Urinary bladder (tissue), 4 donors: ENCODE measurements at places on chromosomes 5 and 9. TPM values are rescaled to one million over a fixed set of nuclear protein-coding genes. Genes with fewer than 3 reads are reported as not detected.

DNA sequence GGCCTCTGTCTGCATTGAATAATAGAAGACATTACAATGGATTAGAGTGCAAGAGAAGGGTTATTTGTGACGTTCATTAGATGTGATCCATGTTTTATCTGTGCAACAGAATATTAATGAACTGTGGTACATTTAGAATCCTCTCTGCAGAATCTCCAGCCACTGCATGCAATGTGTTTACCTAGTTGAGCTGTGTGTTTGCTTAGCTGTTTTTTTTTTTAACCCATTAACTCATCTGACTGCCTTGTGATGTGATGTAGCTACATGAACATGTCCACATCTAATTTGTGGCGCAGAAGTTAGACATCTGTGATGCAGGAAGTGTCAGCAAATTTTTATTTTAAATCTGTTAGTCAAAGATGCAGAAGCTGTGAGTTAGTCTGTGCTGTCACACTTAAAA lies 236.9 kb downstream of the CD180 start:
- no peak for DNase-seq

- no peak for DNase-seq
Measured at GRCh38 chr5:130316971-130317680, 412.9 kb downstream of the CHSY3 start.

DNA sequence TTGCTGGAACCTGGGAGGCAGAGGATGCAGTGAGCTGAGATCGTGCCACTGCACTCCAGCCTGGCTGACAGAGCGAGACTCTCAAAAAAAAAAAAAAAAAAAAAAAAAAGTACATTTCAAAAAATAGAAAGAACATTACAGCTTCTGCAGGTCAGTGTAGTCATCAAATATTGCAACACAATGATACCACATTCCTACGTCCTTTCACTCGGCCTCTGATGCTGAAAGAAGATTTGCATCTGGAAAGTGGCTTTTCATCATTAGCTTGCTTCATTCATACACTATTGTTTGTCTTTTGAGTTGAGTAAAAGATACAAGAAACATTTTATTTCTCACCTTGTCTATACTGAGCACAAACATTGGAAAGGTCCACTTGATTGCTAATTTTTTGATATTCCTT lies 59.6 kb upstream of the CPLANE1 start:
- DNase-seq = no peak

DNA sequence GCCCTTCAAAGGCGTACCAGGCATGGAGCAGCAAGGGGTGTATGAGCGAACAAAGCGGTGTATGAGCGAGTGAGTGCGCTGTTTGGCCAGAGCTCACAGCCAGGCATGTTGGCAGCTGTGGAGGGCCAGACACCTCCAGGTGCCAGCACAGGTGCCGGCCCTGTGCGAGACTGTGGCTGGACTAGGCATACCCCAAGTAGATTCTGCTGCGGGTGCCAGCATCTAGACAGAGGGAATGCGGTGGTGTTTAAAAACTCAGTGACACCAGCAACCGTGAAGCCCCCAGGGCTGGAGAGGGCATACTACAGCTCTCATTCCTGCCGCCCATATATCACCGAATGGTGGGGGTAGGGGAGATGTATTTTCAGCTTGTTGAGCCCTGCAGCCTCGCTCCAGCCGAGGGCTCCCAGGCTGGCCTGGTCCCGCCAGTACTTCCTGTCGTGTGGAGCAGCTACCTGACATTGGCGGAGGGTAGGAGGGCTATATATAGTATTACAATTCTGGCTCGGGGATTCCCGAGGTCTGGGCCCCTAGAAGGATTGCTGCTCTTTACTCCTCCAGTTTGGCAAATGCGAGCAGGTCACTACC lies 1829.6 kb upstream of the NUDT12 start:
- DNase-seq = no peak

- DNase-seq = no peak
Measured at GRCh38 chr5:14266171-14266570, 123.0 kb downstream of the TRIO start.

Gene FAM221B
- 0.21 TPM for total RNA-seq

Gene RNF183
- 0.26 TPM for total RNA-seq

Gene CMBL
- total RNA-seq = 17.2 TPM

Gene KIF4B
- 0.05 TPM for total RNA-seq

- peak; percentile 14 for DNase-seq
Measured at GRCh38 chr5:71632168-71632567, 45.0 kb downstream of the MCCC2 start.

DNA sequence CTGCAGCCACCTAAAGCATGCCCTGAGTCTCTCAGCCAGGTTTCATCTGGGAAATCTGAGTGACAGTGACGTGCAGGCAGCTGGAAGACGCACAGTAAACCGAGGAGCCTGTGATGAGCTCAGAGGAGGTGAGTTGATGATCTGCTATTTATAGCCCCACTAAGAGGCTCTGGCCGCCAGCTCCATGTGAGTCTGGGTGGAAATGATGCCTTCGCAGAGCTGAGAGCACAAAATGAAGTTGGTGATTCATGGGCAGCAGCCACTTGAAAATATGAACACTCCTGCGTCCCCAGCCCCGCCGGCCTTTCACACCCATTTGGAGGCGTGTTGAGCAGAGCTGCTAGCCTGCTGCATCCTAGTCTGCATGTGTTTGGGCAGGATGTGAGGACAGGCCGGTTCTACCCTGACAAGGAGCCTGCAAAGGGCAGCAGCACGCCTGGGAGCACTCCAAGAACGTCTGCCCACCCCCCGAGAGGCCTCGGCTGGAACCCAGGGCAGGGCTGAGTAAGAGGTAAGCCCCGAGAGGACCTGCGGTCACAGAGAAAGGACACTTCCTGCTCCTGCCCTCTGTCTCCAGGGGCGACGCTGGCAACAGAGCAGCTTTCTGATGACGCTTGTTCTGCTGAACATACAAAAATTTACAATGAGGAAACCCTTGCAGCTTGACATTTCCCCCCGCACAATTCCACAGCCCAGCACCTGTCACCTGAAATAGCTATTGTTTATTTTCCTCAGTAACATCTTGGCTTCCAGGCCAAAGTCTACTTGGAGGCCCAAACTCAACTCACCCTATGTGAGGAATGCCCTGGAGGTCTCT lies 25.1 kb upstream of the CDKN2AIPNL start:
- DNase-seq = peak; percentile 61

DNA sequence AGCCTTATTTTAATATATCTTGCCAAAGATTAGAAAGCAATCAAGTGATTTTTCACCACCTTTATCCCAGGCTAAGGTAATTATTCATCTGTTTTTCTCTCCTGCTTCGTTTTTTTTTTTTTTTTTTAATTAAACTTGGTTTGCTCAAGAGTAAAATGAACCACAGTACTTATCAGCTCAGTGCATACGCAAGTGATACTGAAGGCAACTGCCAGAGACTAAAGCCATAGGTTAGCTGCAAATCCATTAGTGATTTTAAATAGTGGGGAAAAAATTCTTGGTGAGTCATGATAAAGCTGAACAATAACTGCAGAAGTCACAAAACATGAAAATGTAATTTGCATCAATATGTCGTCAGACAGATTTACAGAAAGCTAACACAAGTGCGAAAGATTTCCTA lies 829.1 kb downstream of the PTPRD start:
- no peak for DNase-seq

Gene LVRN
- 2.8 TPM for total RNA-seq

DNA sequence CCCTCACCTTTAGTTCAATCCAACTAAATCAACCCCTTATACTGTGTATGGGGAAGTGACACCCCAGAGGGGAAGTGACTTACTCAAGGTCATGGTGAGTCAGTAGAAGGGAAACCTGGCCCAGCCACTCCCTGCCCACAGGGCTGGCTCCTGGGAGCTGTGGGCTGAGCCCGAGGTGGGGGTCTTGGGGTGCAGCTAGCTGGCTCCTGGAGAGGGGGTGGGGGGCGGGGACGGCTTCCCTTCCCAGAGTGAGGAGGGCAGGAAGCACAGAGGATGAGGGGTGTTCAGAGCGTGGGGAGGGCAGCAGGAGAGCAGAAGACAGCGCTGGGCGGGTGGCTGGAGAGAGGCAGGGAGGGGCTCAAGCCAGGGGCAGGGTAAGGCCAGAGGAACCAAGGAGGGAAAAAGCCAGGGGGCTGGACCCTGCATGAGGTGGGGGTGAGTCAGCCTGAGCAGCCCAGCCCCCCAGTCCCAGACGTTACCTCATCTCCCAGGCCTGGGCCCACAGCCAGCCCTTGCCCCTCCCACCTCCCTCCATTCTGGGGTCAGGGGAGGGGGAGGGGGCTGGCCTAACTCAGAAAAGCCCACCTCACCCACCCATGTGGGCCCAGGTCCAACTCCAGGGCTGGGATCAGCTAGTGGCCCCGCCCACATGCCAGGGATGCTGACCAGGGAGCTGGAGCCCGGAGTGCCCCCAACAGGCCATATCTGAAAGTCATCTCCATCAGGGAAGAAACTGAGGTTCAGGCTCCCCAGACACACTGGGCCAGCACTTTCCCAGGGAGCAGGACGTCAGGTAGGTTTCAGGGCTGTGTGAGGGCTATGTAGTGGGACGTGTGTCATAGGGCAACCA lies 2.8 kb downstream of the PDLIM7 start:
- DNase-seq = peak; percentile 61

DNA sequence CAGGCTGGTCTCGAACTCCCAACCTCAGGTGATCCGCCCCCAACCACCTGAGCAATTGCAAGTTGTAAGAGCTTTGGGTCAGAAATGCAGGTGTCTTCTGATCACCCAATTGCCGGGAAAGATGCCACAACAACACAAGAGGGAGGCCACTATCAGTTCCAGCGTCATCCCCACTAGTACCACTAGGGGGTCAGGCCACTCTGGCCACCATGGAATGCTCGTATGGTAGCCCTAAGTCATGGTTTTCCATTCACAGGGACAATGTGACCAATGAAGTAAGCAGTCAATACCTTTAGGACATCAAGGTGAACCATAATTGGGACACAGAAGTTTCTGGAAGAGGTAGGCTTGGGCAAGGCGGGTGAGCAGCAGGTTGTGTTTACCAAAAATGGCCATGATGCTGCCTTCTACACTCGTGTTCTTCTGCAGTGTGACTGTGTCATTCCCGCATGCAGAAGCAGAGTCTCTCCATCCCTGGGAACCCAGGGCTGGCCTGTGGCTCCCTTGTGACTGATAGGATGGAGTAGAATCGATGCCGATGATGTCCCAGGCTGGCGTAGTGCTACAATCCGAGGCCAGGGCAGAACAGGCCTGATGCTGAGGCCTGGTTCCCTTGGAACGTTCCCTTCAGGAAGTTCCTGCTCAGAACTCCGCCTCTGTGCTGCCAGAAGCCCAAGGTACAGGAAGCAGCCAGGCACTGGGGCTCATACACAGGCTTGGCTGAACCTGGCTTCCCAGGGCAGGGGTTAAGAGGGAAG lies 42.2 kb upstream of the ANKRD33B start:
- no peak for DNase-seq

Gene DOK3
- 2.9 TPM for total RNA-seq

Gene SEMA5A
- 78.6 TPM for total RNA-seq

Gene MEGF10
- total RNA-seq = 8.7 TPM

DNA sequence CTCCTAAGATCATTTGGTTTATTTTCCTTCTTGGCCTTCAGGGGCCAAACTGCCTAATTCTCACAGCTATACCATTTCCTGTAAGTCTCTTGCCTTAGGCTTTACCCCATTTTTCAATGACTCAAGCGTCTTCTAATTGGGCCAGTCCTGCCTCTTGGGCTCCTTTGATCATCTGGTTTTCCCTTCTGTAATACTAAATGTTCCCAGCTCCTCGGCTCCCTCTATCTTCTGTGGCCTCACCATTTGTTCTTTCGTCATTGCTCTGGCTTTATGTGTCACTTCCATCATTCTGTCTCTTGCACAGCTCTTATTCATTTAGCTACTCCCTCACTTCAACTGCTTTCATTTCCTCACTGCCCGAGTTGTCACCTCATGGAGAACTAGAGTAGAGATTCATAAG lies 14.5 kb upstream of the SPINK7 start:
- no peak for DNase-seq

Gene TLN1
- 154 TPM for total RNA-seq

GRCh38 chr9:88378317-88378716 lies 9.9 kb upstream of the SPIN1 start:
- DNase-seq = no peak

- DNase-seq = no peak
Measured at GRCh38 chr9:83570359-83570758, 32.2 kb upstream of the FRMD3 start.

GRCh38 chr5:69084195-69084594 lies 9.6 kb upstream of the SLC30A5 start:
- no peak for DNase-seq

Gene MARCOL
- total RNA-seq = not detected

- DNase-seq = no peak
Measured at GRCh38 chr9:113356686-113357292, 7.4 kb downstream of the BSPRY start.

- no peak for DNase-seq
Measured at GRCh38 chr5:65198456-65199120, 283.1 kb downstream of the ADAMTS6 start.

GRCh38 chr5:157106630-157107461 lies 2.0 kb downstream of the HAVCR2 start:
- DNase-seq = no peak

- DNase-seq = no peak
Measured at GRCh38 chr5:35789732-35790456, 66.8 kb upstream of the IL7R start.

DNA sequence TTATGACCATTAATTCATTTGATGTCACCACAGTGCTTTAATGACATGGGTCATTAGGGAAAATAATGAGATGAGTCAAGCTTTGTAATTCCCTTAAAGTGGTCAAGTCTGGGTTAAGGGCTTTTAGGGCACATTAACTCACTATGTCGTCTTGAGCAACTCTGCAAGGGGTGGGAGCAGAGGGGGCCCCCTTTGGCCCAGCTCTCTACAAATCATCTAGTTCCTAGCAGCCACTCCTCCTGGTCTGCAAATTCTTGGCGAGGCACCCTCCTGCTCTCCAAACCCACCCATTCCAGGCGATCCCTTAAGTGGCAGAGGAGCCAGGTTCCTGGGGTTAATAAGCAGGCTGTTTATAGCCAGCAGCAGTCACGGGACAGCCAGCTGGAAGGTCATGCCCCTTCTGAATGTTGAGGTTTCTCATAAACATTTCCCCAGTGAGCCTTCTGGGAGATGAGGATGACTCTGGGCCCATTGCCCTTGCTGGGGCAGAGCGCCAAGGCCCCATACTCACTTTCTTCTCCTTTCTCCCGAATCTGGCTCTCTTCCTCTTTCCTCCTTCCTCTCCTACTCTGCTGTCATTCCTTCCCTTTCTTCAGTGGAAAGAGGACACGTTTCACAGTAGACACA lies 14.3 kb upstream of the GPX3 start:
- no peak for DNase-seq

DNA sequence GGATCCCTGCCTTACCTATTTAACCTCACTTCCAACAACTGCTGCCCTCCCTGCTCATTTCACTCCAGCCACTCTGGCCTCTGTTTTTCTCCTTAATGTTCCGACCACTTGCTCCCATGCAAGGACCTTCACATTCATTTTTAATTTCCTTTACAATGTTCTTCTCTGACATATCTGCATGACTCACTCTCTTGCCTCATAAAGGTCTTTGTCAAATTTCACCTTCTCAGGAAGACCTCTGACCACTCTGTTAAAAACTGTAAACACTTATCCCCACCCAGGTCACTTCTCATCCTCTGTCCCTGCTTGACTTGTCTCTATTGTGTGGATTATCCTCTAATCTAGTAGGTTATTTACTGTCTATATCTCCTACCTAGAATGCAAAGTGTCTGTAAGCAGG lies 751.2 kb downstream of the BRINP1 start:
- no peak for DNase-seq

Gene ZNF366
- total RNA-seq = 2.9 TPM

Gene ANKRD18B
- 7.1 TPM for total RNA-seq

GRCh38 chr5:109654455-109654854 lies 35.3 kb upstream of the MAN2A1 start:
- no peak for DNase-seq

Gene EMB
- total RNA-seq = 12.7 TPM
